ENCODE measurements at places on chromosomes 4 and X. TPM values are rescaled to one million over a fixed set of nuclear protein-coding genes. Genes with fewer than 3 reads are reported as not detected.

GRCh38 chrX:3787856-3788255 lies 74.4 kb upstream of the PRKX start:
- no peak overlapping the region for H3K4me3 ChIP-seq
- peaks cover 85% of the 10 kb centered on the region for H3K27me3 ChIP-seq
- H3K4me1 ChIP-seq, result no peaks in the 10 kb centered on the region
- DNase-seq, result no peak
- H3K27ac ChIP-seq, result no peak overlapping the region
- H3K36me3 ChIP-seq, result no peaks in the 10 kb centered on the region

GRCh38 chr4:38832624-38833528 lies 23.7 kb downstream of the TLR6 start:
- H3K27me3 ChIP-seq, result no peaks in the 10 kb centered on the region
- peak; percentile 4 for DNase-seq
- H3K27ac ChIP-seq, result no peak overlapping the region

The S100P gene
- 365 TPM for total RNA-seq

- H3K27ac ChIP-seq, result no peak overlapping the region
- H3K27me3 ChIP-seq, result no peaks in the 10 kb centered on the region
- H3K4me3 ChIP-seq, result no peak overlapping the region
Observed at GRCh38 chrX:87896057-87896456, 378.5 kb downstream of the KLHL4 start.

DNA sequence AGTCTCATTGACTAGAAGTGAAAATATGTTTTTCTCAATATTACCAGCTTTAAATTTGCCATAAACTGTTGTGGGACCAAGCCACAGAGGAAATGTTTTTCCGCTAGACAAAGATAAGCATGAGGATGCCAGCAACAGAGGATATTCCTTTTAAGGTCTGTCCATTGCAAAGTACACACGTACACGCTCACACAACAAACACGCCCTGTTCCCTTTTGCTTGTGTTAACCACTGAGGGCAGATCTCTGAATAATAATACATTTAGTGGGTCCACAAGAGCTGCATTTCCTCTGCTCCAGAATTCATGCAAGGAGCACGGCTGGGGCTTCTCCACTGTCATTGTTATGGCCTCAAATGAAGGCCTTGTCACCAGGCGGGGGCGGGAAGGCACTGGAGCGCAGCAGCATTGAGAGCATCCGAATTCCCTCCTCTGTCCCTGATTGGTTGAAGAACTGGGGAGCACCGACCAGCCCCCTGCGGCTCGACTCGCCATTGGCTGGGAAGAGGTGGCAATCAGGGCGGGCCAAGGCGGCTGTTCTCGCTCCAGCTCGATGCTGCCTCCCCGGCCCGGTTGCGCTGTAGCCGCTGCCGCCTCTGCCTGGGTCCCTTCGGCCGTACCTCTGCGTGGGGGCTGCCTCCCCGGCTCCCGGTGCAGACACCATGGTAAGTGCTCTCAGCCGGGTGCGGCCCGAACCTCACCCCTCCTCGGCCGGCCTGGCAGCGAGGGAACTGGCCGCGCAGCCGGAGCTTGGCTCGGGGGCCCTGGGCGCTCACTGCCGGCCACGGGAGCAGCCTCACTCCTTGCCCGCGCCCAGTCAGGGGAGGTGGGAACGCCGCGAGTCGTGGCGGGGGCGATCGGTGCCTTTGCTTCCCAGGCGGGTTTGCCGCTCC lies at the start of gene GUCY1B1:
Gene GUCY1B1, plus strand, starts transcription at position 541 of the 891 bp plus-strand sequence. Its CDS starts 120 bp downstream, at position 661.
- H3K4me3 ChIP-seq, result peak within 1 kb of the TSS; percentile 62
- H3K4me1 ChIP-seq, result peaks cover 24% of the 10 kb centered on the region
- H3K27me3 ChIP-seq, result no peaks in the 10 kb centered on the region

GRCh38 chrX:56066016-56066415 lies 166.1 kb upstream of the KLF8 start:
- no peak for DNase-seq
- H3K36me3 ChIP-seq, result no peaks in the 10 kb centered on the region
- no peaks in the 10 kb centered on the region for H3K27me3 ChIP-seq
- no peaks in the 10 kb centered on the region for H3K4me1 ChIP-seq
- no peak overlapping the region for H3K27ac ChIP-seq
- H3K4me3 ChIP-seq, result no peak overlapping the region

GRCh38 chrX:9467751-9468150 lies 2.9 kb downstream of the TBL1X start:
- no peaks in the 10 kb centered on the region for H3K27me3 ChIP-seq
- no peak for DNase-seq
- peaks cover 23% of the 10 kb centered on the region for H3K4me1 ChIP-seq
- no peak overlapping the region for H3K27ac ChIP-seq
- H3K36me3 ChIP-seq, result peaks cover 33% of the 10 kb centered on the region

GRCh38 chr4:170102426-170102825 lies 12.7 kb upstream of the AADAT start:
- H3K27me3 ChIP-seq, result no peaks in the 10 kb centered on the region
- H3K36me3 ChIP-seq, result no peaks in the 10 kb centered on the region
- H3K4me3 ChIP-seq, result no peak overlapping the region
- no peaks in the 10 kb centered on the region for H3K4me1 ChIP-seq

GRCh38 chr4:155975511-155975910 lies 21.8 kb upstream of the CTSO start:
- H3K36me3 ChIP-seq, result no peaks in the 10 kb centered on the region
- DNase-seq, result no peak
- H3K4me3 ChIP-seq, result no peak overlapping the region
- no peak overlapping the region for H3K27ac ChIP-seq

The RTL9 gene
- total RNA-seq, result not detected

- peaks cover 7% of the 10 kb centered on the region for H3K4me1 ChIP-seq
- H3K27me3 ChIP-seq, result no peaks in the 10 kb centered on the region
- H3K36me3 ChIP-seq, result no peaks in the 10 kb centered on the region
- no peak for DNase-seq
Observed at GRCh38 chr4:36173905-36174304, 70.4 kb downstream of the ARAP2 start.

The UBE2D3 gene
- 235 TPM for total RNA-seq

DNA sequence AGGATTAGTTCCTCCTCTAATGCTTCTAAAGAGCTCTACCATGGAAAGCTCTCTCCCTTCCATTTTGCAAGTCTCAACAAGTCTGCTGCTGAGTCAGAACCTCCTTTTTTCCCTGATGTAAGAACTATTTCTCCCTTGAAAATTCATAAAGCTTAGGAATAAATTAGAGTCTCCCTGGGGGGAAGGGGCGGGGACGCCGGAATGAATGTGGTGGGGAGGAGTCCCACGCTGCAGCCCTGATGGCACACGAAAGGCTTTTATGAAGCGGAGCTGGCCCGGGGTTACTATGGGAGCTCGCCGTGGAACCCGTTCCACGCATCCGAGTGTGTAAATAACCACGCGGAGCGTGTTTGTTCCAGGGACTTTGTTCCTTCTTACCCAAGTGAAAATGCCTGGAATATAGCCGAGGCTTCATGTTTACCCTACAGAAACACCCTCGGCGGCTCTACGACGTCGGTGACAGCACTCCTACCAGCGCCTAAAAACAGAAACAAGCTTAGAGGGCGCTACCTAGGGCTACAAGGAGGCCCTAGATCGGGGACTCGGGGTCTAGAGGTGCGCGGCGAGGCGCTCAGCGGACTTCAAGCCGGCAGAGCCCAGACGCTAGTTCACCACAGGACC lies 923 bp upstream of the CPEB2 start:
- peaks cover 46% of the 10 kb centered on the region for H3K36me3 ChIP-seq
- peak overlapping the region; percentile 47 for H3K27ac ChIP-seq
- no peaks in the 10 kb centered on the region for H3K4me1 ChIP-seq
- peak; percentile 35 for DNase-seq
- peak overlapping the region; percentile 76 for H3K4me3 ChIP-seq
- H3K27me3 ChIP-seq, result no peaks in the 10 kb centered on the region

- H3K4me1 ChIP-seq, result no peaks in the 10 kb centered on the region
- no peak overlapping the region for H3K4me3 ChIP-seq
- H3K27me3 ChIP-seq, result peaks cover 4% of the 10 kb centered on the region
- DNase-seq, result no peak
- H3K36me3 ChIP-seq, result no peaks in the 10 kb centered on the region
Observed at GRCh38 chr4:112975567-112976355, 73.7 kb upstream of the ANK2 start.

DNA sequence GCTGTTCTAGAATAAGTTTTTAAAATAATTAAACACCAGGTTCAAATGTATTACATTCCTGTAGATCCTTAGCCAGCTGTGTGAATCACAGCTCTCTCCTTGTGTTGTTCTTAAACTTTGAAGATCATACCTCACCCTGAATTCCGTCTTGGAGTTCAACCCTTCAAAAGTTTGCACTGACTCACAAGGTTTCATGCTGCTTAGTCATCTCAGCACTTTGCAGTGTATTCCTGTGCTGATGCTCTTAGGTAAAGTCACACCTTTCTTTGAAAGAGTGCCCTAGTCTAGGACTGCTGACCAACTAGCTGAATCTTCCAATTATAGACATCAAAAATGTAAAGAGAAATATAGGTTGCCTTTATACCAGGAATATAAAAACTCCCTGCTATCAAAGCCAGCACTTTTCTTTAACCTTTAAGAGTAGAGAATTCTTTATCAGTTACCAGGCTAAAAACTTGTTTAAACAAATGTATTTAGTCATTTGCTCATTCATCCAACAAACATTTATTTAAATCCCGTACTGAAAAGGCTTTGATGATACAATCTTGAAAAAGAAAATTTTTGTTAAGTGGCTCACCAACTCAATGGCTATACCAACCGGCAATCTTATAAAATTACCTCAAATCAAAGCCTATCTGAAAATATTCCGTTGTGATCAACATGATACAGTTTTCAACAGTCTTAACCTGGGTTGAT lies 169.7 kb downstream of the RAP1GDS1 start:
- no peaks in the 10 kb centered on the region for H3K36me3 ChIP-seq
- peak overlapping the region; percentile 44 for H3K27ac ChIP-seq

DNA sequence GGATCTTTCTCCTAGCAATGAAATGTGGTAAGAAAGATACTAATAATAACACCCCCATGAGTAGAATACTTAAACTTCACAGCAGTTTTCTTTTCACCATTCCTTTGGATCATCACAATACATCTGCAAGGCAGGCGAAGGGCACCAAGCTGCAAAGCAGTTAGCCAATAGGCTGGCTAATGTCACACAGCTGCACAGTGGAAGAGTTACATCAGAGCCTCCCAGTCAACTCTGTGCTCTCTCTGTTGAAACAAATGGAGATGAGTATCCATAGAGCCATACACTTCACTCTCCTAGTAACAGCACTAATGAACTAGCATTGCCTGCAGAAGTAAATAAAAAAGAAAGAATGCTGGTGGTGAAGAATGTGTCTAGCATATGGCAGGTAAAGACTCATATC lies 139.0 kb downstream of the ATG4A start:
- H3K4me1 ChIP-seq, result no peaks in the 10 kb centered on the region
- H3K4me3 ChIP-seq, result no peak overlapping the region
- no peaks in the 10 kb centered on the region for H3K36me3 ChIP-seq
- no peak for DNase-seq
- H3K27me3 ChIP-seq, result no peaks in the 10 kb centered on the region

- no peak for DNase-seq
- H3K27me3 ChIP-seq, result peaks cover 24% of the 10 kb centered on the region
- H3K4me3 ChIP-seq, result peak overlapping the region; percentile 66
- H3K36me3 ChIP-seq, result peaks cover 38% of the 10 kb centered on the region
- peak overlapping the region; percentile 77 for H3K27ac ChIP-seq
Observed at GRCh38 chrX:129930941-129931410, 25.0 kb downstream of the UTP14A start.

DNA sequence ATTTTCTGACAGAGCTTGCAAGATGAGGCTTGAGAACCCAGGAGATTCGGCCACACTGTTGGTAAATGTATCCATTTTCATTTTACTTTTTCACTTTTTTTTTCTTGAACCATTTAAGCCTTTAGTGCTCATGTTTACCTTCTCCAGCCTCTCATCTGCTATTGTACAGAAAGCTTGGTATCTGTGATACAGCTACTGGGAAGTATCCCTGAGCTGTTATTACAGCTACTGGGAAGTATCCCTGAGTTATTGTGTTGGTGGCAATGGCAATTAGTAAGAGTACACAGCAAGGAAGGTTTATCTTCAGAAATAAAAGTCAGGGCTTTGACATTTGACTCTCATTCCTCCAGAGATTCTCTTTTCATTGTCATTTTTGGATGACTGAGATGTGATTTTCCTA lies 11.8 kb downstream of the CTSO start:
- H3K27ac ChIP-seq, result no peak overlapping the region
- no peak overlapping the region for H3K4me3 ChIP-seq
- no peak for DNase-seq

DNA sequence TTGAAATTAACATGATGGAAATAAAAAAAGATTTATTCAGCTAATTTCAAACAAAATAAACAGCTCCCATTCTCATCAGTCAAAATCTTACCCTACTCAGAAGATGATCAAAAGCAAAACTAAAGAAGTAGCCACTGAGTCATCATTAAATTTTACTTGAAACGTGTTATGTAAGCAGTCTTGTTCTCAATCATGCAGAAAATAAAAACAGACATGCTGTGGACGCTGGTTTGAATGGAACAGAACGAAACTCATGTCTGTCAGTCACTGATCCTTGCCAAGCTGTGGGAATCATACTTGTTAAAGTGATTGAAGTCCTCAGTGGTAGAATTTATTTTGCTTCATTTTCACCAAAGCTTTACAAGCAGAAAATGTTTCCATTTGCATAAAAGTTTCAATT lies 77.2 kb upstream of the TLR3 start:
- H3K27me3 ChIP-seq, result no peaks in the 10 kb centered on the region
- H3K4me1 ChIP-seq, result no peaks in the 10 kb centered on the region
- H3K27ac ChIP-seq, result no peak overlapping the region
- H3K4me3 ChIP-seq, result no peak overlapping the region
- no peak for DNase-seq
- H3K36me3 ChIP-seq, result no peaks in the 10 kb centered on the region

DNA sequence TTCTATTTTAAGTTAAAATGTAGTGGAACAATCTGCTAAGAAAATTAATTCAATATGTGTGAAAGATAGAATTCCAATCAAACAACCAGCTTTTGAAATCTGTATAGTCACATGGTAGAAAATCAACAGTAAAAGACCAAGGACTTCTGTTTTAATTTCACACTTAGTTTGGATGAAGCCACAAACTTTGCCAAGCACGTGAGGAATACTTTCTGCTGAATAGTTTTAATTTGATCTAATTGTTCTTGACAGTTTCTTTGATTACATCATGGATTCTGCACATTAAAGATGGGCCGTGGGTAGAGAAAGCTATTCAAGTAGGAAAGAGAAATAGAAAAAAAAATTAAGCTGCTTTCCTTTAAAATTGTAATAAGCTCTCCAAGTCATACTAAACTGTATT lies 137.9 kb upstream of the FAM241A start:
- H3K4me1 ChIP-seq, result no peaks in the 10 kb centered on the region
- H3K27me3 ChIP-seq, result no peaks in the 10 kb centered on the region
- no peak for DNase-seq

DNA sequence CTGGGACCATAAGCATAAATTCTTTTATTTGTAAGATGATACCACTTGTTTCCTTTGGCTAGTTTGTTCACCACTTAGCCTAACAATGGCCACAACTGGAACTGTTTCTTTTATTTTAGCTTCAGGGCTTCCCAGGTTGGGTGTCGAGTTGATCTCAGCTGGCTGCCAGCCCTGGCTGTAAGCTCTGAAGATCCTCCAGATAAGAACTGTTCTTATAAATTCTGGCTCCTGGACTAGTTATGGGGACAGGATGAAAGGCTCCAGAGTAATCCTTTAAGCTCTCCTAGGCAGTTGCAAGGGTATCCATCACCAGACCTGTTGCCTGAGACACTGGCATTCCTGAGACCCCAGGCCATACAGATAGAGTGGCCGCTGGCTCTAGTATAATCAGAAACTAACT lies 129.4 kb upstream of the ACSL4 start:
- no peaks in the 10 kb centered on the region for H3K27me3 ChIP-seq
- H3K4me3 ChIP-seq, result no peak overlapping the region
- no peak overlapping the region for H3K27ac ChIP-seq
- H3K36me3 ChIP-seq, result no peaks in the 10 kb centered on the region
- peaks cover 29% of the 10 kb centered on the region for H3K4me1 ChIP-seq
